ENCODE measurements at places on chromosomes 5 and 9.

- no peak for DNase-seq
These were observed 4.3 kb downstream of the SURF2 start for GRCh38 chr9:133360400-133361393.

- DNase-seq, result no peak
These were observed 69.7 kb downstream of the EFNA5 start for GRCh38 chr5:107601076-107601475.

DNA sequence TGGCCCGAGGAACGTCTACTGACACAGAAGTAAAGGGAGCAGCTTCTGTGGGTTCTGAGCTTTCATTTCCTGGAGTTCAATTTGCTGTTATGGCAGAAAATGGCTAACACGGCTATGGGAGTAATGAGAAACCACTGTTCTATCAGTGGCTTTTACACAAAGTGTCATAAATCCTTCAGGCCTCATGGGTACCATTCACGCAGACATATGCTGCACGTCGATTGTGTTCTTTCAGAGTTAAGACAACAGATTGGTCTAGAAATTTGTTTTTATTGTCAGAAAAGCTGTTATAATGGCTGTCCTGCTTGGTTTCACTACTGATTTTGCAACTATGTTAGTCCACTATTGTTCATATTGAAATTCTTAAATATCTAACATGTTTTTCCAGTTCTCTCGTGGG, 135.4 kb downstream of the ALDH1A1 start:
- DNase-seq, result no peak

- peak; percentile 82 for DNase-seq
These were observed 2.4 kb upstream of the SNX2 start for GRCh38 chr5:122772446-122772845.

DNA sequence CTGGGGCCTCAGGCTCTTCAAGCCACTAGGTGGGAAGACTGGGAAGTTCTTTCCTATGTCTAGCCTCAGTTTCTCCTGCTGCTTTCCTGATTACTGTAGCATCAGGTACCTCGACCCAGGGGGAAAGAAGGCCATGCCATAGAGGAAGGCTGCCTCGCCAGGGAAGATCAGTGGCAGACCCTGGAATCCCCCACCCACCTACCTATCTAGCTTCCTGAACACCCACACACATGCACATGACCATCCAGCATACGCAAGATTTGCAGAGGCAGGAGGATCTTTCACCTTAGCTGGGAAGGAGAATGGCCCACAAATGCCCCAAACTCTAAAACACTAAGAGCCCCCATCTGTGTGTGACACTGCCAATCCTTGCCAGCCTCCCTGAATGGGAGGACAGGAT, 8.0 kb downstream of the NR5A1 start:
- DNase-seq, result no peak

GRCh38 chr9:123669346-123669745, 260.6 kb downstream of the DENND1A start:
- no peak for DNase-seq

DNA sequence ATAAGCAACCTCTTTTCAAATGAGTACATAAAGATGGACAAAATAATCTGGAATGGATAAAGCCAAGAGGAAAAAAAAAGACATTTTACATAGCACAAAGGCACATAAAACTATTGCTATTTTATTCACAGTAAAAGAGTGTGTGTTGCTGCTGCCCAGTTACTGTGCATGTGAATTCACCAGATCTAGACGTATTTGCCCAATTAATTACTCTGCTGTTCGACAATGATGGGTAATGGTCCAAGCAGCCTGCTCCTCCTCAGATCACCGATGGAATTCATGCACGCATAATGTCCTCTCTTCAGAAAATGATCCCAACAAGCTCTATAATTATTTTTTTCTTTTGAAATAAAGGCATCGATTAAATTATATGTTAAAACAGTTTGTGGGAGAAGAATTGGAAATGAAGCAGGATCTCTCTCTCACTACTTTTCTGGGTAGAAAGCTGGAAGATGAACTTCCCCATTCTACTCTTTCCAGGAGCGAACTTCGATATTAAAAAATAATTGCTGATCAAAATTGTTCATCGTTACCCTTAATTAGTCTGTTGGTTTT, 357.4 kb upstream of the CCNH start:
- no peak for DNase-seq

- no peak for DNase-seq
These were observed 6.8 kb downstream of the NNT start for GRCh38 chr5:43609752-43610151.

- peak; percentile 29 for DNase-seq
These were observed 29.8 kb upstream of the ALDOB start for GRCh38 chr9:101465326-101465915.

GRCh38 chr9:109385499-109385898, 64.6 kb upstream of the EPB41L4B start:
- DNase-seq, result no peak

DNA sequence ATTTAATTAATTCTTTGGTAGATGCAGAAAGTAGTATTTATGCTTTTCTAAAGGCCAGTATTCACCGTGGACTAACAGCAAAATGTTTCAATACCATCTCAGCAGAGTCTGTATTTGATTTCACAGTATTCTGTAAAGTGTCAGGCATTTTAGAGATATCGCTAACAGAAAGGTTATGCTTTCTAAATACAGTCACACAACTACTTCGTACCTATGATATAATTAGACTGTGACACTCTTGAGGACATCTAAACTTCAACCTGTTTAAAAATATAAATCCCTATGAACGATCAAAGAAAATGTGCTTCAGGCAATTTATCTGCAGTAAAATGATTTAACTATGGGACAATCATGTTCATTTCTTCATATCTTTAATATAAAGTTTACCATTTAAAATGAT, 41.7 kb upstream of the JAK2 start:
- no peak for DNase-seq

- no peak for DNase-seq
These were observed 117.6 kb downstream of the SEMA6A start for GRCh38 chr5:116457062-116457461.

- peak; percentile 65 for DNase-seq
These were observed 140.6 kb downstream of the ERCC6L2 start for GRCh38 chr9:96015876-96016686.

DNA sequence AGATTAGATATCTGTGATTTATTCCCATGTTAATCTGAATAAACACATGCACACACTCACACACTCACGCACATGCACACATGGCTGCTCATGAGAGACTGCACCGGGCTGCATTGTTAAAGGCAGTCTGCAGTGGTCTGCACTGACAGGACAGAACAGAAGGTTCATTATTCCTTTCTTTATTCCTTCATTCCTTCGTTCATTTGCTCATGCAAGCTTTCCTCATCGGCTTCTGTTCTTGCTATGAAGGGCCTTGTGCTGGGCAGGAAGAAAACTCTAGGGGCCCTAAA, 41.4 kb upstream of the FSTL4 start:
- no peak for DNase-seq

DNA sequence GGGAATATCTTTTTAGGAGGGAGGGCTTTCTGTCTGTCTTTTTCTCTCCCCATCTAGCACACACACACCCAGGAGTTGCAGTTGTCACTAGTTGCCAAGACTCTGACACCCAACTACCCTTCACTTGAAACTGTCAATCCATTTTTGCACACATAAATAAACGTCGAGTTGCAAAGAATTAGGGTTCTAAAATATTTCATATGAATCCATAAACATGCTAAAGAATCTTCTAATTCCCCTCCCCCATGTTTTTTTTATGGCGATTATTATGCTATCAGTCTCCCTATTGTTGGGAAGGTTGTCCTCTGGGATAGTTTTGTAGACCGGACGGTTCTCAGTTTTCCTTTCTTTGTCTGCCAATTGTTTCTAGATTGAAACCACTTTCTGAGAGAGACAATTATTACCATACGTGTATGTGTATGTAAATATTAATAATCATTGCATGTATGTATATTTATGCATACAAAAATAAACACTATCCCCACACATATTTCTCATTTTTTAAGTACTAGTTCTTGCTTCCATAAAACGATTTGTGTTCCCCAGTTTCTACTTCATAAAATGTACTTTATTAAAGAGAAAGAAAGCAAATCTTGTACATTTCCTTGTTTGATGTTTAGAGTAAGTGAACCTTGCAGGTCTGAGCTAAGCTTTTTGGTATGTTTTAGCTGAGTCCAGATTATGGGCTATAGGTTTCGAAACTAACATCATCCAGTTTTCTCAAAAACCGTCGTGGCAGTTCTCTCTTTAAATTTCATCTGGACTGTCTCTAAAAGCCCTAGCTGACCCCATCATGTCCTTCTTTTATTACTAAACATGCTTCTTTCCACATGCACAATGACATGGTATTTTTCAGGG, 165.0 kb upstream of the MPDZ start:
- DNase-seq, result no peak

- peak; percentile 38 for DNase-seq
These were observed 74.5 kb downstream of the ADAMTS2 start for GRCh38 chr5:179270581-179271427.

DNA sequence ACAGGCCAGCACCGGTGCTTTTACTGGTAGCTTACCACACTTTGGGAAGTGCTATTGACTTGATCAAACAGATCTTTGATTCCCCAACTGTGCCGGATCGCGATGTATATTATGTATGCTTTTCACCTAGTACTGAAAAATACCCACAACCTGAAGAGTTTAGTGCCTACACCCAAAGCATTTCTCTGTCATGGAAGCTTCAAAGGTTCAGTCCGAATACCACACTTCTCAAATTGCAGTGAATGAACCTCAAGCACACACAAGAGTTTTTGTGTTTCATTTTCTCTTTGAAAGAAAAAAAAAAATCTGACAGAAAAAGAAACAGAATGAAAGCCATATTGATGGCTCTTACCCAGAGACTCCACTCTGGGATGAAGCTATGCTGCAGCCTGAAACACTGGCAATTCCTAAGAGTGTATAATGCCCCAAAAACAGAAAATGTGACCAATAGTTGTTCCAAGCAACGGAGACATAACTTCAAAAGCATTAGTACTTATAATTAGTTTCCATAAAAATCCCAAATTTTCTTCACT, 100.9 kb downstream of the EBF1 start:
- no peak for DNase-seq

GRCh38 chr5:35197351-35197750, 32.9 kb downstream of the PRLR start:
- no peak for DNase-seq

DNA sequence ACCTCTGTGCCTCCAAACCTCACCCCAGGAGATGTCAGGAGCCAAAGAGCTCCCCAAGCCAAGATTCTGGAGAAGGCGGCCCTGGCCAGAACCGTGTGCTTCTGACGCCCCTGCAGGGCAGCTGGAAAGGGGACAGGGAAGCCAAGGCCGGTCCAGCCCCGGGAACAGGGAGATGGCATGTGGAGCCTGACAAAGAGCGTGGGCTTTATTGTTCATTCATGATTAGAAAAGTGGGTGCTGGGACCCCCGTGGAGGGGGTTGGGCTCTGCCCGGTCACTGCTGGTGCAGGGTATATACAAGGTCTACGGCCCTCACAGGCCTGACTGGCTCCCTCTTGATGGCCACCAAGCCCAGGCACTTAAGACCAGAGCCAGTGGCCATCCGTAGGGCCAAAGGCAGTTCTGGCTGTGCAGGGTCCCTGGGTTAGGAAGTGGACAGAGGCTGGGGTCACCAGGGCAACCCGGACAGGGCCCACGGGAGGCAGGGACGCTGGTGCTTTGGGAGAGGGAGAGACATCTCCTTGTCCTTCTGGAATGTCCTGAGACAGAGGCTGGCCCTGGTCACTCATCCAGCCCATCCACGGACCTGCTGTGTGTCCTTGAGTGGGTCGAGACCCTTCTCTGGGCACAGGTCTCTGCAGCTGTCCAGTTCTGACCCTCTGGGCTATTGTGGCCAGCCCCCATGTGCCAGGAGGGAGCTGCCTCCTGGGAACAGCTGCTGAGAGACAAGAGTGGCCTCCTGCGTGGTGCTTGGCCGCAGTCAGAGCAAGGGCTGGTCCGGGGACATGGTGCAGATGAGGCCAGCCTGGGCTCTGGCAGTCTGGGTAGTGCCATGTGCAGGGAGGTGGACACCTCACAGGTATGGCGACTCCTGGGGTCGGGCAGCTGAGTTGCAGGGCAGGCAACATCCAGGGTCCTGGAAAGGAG, 12.5 kb downstream of the NINJ1 start:
- DNase-seq, result no peak

GRCh38 chr5:71782393-71782770, 63.3 kb downstream of the CARTPT start:
- no peak for DNase-seq

DNA sequence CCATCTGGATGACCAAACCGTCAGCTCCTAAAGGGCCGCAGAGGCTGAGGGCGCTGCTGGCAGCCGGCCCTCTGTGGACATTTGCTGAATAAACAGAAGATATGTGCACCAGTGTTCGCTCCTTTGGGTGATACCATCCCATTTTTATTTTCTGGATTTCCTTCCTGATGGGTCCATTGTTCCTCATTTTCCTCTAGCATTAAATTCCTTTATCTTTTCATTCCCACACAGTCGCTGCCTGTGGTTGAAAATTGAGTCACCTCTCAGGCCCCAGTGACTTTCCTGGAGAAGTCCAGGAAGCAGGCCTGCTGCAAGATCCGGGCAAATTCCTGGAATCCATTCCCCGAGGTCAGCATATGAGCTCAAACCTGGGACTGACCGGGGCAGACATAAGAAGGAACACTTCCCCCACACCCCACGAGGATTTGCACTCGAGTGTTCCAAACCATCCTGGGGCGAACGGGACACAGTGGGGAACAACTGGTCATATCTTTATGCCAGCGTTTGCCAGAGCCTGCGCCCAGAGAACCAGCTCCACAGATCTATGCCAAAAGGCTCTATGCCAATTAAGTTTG, 86.7 kb upstream of the PCA3 start:
- DNase-seq, result peak; percentile 75

- peak; percentile 87 for DNase-seq
These were observed 92.0 kb upstream of the RAI14 start for GRCh38 chr5:34563931-34564709.

DNA sequence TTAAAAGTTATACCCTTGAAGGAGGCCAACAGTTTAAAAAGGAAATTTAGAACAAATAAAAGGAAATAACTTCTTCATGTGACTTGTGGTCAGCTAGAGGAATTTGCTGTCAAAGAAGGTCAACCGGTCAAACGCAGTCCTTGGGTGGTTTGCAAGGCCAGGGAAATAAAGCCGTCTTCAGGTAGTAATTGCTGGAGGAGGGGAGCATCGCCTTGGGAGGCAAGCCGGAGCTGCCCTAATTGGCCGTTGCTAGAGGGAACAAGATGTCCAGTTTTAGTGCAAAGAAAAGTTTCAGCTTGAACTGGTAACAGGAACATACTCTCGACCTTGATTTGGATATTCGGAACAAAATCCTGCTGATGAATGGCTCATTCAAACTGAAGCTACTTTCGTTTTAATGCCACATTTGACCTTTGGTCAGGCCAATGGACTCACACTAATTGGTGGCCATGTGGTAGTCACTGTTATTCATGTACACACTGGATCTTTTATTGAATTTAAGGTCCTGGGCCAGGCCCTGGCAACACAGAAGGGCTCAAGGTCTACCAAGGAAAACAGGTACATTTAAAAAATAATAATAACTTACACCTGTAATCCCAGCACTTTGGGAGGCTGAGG, 47.0 kb upstream of the MYO10 start:
- no peak for DNase-seq

GRCh38 chr9:33221568-33221884, 18.4 kb upstream of the SPINK4 start:
- DNase-seq, result no peak

GRCh38 chr9:111108946-111109345, 70.7 kb upstream of the LPAR1 start:
- DNase-seq, result peak; percentile 40

GRCh38 chr5:79561525-79561893, 47.6 kb upstream of the HOMER1 start:
- no peak for DNase-seq

Data from astrocyte (in vitro differentiated cells and primary cell).